ENCODE measurements at places on chromosomes 2 and 18.

- DNase-seq: no peak
Observed at GRCh38 chr2:127107622-127107999, 657 bp upstream of the BIN1 start.

- peak; percentile 44 for DNase-seq
Observed at GRCh38 chr18:37393945-37394609, 171.5 kb downstream of the CELF4 start.

- no peak for DNase-seq
Observed at GRCh38 chr2:188369365-188369764, 77.7 kb downstream of the GULP1 start.

DNA sequence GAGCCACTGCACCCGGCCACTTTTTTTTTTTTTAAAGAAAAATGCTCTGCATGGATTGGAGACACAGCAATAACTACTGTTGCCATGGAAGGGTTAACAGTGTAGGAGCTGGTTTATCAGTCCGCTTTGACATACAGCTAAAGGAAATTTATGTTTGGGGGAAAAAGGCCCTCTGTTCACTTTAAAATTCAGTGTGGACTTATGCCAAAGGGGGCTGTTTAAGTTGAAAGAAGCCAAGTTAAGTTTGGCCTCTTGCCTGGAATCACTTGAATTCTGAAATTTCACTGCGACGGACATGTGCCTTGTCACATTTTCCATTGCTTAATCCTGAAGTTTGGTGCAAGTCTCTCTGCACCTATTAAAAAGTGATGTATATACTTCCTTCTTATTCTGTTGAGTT, 3.1 kb downstream of the KCNE4 start:
- DNase-seq: no peak

- no peak for DNase-seq
Observed at GRCh38 chr2:86238354-86238753, 39.1 kb downstream of the MRPL35 start.

DNA sequence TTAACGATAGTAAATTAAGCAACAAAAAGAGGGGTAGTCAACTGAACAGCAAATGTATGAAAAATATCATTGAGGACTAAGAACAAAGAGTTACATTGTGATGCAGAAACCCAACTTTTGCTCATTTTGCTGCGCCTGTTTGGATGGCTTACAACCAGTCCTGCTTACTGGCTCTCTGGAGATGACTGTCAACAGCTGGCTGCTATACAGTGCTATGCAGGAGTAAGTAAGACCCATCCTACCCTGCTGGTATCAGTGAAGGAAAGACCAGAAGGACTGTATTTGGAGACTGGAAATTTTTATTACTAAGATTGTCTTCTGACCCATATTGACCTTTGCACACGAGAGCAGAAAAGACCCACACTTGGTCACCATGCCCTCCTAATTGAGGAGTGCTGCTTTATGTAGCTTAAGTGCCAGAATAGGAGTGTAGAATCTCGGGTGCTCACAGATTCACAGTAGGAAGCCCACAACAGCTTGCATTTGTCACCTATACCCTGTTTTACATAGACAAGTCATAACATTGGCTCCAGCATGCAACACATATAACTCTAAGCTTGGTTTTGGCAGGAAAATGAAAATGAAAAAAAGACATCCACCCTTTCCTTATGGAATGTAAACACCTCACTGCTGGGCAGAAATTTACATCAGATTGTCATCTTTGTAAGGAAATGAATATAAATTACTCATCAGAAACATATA, 1915.0 kb upstream of the CELF4 start:
- no peak for DNase-seq

- DNase-seq: no peak
Observed at GRCh38 chr2:27747827-27748352, 23.6 kb upstream of the MRPL33 start.

GRCh38 chr2:159086826-159087225, 118.4 kb downstream of the TANC1 start:
- DNase-seq: no peak

DNA sequence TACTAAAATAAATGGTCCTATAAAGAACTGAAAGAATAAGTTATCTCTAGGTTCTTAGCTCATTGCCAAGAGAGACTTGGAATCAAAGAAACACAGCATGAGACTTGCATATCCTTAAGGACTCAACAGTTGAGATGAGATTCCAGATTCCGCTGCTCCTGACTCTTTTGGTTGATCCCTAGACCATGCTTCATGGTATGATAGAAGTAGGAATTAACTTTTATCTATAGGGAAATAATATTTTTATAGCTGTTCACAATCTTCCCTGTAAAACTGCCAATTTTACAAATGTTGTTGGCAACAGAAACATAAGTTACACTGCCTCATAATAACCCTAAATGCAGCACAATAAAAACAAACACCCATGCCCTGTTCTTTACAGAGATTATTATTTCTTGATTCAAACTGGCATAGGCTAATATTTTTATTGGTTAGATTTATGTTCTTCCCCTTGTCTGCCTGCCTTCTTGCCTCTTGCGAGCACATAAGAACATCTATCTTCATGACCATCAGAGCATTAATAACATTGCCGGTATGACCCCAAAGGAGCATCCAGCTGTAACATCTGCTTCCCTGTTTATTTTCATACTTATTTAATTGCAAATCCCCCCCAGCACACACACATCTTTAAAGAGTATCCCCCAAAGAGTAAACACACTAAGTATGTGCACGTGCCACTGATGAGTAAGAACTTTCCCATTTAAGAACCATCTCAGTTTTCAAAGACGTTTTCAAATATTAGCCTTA, 735.7 kb upstream of the SLC8A1 start:
- DNase-seq: no peak

- peak; percentile 93 for DNase-seq
Observed at GRCh38 chr18:58223717-58224424, 179.8 kb downstream of the NEDD4L start.

DNA sequence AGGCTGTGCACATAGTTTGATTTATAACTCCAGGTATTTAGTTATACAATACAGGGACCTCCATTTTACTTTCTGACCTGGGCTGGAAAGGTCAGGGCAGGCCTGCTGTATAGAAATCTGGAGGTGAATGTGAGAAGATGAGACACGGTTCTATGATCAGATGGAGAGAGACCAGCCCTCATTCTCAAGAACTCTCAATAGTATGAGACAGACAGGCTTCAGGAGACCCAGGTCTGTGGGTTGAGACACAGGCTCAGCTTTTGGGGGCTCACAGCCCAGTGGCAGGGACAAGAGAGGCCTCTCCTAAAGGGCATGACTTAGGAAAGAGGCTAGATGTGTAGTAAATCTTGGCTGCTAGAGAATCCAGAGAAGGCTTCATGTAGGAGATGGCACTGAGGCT, 719 bp upstream of the ATP6V1B1 start:
- no peak for DNase-seq

GRCh38 chr18:3238742-3239141, 8.9 kb upstream of the MYL12A start:
- no peak for DNase-seq

DNA sequence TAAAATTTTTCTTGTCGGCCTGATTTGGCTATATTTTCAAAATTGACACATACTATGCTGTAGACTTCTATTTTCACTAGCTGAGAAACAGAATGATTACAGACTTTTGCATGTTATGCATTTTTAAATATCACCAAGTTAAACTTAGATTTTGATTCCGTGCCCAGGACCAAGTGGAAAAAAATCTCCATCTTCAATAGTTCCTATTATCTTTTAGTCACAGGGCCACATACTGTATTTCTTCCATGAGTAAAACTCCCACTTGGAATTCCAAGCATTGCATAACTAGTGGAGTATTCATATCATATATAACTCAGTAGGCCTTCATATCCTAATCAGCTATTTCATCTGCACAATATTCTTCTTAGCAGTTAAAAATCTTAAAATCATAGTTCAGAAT, 470.9 kb downstream of the ARHGAP15 start:
- DNase-seq: no peak

- DNase-seq: no peak
Observed at GRCh38 chr2:121490584-121491133, 40.0 kb upstream of the RNU4ATAC start.

GRCh38 chr2:165804719-165805118, 10.7 kb upstream of the GALNT3 start:
- DNase-seq: peak; percentile 16
